Effector CD4-positive, alpha-beta T cell (primary cell): ENCODE measurements at places on chromosomes 4 and X.

- no peak for DNase-seq
Observed at GRCh38 chr4:14066979-14067378, 439.5 kb upstream of the BOD1L1 start.

DNA sequence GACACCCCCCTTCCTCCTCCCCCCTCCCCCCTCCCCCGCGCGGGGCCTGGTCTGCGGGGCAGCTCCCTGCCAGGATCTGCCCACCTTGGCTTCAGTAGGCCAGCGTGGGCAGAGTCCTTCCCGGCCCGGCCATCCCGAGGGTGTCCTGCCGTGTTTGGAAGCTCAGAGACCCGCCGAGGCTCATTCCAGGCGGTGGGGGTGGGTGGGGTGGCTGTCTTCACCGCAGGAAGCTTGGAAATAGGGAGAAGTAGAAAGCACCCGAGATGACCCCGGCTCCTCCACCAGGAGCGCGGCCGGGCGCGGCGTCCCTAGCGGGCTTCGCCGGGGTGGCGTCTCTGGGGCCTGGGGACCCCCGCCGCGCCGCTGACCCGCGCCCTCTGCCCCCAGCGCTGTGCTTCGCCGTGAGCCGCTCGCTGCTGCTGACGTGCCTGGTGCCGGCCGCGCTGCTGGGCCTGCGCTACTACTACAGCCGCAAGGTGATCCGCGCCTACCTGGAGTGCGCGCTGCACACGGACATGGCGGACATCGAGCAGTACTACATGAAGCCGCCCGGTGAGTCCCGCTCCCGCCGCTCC is 1.6 kb downstream of the NAT8L start:
- no peak for DNase-seq

GRCh38 chrX:19760345-19760744 is 127.1 kb downstream of the SH3KBP1 start:
- DNase-seq, result no peak

GRCh38 chrX:134469486-134469885 is 9.5 kb downstream of the HPRT1 start:
- DNase-seq, result no peak

DNA sequence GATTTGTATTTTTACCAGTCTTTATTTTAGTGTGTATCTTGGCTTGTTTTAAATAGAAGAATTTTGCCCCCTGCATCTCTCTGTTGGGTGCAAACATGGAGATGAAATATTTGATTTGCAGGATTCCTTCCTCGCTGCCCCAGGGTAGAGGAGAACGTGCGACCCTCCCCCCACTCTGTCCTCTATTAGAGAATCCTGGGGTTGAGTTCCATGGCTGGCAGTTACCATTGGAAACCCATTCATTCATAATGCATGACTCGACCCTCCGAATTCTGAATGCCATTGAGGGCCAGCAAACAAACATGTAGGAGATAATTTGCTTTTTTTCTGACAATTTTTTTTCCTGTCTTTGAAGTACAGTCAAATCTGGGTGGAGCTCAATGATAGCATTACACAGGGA is 53.7 kb downstream of the TRIM2 start:
- DNase-seq, result no peak

- DNase-seq, result no peak
Observed at GRCh38 chrX:10467793-10468192, 152.6 kb downstream of the MID1 start.

GRCh38 chrX:140724736-140725135 is 15.2 kb downstream of the LINC00632 start:
- no peak for DNase-seq

DNA sequence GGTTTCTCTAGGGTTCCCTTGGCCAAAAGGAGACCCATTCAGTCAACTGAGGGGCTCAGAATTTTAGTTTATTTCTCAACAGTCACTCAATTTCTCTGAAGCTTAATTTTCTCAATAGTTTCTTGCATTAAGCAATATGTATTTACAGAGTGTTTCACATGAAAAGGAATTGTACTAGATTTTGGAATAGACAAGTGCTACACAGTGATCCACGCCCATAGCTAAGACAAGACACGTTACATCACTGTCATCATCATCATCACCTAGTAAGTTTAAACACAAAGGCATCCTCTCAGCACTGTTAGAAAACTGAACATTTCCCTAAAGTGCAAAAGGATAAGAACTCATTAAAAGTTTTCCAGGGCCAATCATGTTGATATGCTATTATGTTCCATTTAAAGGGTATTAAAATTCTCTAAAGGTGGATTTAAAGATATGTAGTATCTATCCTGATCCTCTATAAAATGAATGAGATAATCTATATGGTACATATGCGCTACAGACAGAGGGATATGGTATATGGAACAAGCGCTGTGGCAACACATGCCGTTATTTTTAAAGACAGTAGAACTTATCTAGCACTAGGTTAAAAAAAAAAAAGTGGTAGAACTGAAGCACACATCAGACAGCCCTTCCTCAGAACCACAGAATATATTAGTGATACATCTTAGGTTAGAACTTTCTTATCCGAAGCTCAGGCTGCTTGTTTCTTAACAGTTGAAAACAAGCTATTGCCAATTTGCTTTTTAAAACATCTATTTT is 12.1 kb downstream of the PPA2 start:
- no peak for DNase-seq

GRCh38 chrX:40267334-40268187 is 169.8 kb upstream of the BCOR start:
- DNase-seq, result no peak

DNA sequence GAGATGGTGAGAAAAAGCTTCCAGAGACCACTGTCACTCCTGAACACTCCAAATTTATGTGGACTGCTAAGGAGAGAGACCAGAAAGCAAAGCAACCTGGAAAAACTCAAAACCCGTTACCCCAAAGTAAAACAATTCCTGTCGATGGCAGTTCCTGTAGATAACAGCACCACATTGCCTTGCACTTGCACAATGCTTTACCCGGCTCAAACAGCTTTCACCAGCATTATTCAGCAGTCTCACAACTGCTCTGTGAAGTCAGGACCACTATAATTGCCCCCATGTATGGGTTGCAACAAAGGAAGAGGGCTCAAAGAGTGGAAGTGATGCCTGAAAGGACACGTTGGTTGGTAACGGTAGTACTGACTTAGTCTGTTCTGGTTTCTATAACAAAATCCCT is 234.8 kb downstream of the BCOR start:
- no peak for DNase-seq

DNA sequence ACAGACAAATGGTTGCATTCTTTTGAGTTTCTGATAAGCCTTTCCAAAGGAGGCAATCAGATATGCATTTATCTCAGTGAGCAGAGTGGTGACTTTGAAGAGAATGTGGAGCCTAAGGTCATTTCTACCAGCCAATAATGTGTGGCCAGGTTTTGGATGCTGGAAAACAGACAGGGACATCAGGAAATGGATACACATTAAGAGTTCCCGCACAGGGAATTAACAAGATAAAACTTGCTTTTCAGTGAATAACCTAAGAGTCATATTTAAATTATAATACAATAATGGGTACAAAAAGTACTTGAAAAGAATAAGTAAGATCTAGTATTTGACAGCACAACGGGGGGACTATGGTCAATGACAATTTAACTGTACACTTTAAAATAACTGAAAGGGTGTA is 492.3 kb upstream of the FAM241A start:
- DNase-seq, result no peak

DNA sequence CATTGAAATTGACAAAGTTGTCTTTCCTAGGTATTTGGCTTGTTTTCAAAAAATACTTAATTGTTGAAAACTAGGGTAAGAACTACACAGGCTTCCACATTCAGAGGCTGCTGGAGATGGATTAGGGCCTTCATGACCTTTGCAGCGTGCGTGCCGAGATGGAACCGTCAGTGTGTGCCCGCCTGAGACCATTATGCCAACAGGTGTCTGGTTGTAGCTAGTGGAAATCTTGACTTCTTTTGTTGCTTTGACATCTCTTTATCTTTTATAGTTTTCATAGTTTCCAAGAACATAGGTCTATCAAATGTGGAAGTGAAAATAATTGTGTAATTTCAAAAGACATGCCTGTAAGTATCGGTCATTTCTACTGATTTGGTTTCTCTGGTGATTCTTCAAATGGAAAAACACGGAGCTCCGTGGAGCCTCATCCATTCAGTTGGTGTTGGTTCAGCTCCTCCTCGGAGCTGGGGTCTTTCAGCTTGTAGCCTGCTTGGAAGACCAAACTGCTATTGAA is 38.9 kb upstream of the CLCN4 start:
- no peak for DNase-seq

- DNase-seq, result no peak
Observed at GRCh38 chrX:153414856-153415510, 3.7 kb downstream of the ZFP92 start.

- no peak for DNase-seq
Observed at GRCh38 chrX:74280759-74281158, 23.2 kb upstream of the ZCCHC13 start.

DNA sequence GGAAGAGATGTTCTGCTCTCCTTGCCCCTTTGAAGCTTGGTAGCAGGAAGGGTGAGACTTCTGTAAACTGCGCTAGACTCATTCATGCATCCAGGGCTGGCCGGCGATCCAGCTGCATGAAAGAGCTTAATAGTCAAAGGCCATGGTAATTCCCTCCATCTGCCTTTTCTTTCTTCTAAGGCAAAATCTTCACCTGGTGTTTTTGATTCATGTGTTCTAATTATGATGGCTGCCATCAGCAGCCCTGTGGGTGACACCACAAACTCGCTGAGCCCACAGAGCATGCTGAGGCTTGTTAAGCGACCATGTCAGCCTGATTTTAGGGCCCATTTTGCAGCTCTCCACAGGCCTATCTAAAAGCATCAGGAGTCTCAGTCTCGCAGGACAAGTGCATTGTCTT is 450.1 kb upstream of the TENM3 start:
- DNase-seq, result no peak

DNA sequence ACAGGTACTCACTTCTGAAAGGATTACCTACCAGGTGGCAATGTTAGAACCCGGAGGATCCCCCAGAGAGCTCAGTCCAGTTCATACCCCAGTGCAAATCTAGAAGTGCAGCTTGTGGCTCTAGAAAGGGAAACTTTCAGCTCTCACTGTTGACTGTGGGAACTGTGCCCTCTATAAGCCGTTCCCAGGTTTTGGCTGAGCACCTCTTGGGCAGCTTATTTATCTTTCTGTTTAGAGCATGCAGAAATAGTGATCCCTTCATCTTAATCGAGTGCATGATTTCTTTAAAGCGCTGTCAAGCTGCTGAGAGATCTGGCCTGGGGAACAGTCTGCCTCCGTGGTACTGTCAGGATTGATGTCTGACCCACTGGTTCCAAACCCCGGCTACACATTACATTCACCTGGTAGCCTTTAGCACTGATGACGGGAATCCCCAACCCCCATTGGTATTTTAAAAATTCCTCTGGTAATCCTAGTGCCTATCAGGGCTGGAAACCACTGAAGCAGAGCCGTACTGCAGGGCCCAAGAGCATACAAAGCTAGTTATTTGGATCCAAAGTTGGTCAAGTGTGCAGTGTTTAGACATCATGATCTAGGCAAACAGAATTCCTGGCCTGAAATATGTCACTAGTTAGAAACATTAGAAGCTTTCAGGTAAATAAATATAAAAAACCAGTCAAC is 103.2 kb downstream of the KLHL8 start:
- no peak for DNase-seq

DNA sequence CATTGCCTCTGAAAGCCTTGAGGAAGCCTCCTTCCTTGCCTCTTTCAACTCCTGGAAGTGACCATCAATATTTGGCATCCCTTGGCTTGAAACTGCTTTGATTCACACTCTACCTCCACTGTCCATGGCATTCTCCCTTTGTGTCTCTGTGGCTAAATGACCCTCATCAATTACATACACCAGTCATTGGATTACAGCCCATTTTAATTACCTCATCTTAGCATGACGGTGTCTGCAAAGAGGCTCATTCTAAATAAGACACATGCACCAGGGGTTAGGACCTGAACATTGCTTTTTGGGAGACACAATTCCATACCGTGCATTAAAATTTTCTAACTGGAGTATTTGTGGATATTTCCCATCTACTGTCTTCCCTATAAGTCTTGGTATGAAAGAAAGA is 60.7 kb upstream of the FAM9A start:
- DNase-seq, result no peak

DNA sequence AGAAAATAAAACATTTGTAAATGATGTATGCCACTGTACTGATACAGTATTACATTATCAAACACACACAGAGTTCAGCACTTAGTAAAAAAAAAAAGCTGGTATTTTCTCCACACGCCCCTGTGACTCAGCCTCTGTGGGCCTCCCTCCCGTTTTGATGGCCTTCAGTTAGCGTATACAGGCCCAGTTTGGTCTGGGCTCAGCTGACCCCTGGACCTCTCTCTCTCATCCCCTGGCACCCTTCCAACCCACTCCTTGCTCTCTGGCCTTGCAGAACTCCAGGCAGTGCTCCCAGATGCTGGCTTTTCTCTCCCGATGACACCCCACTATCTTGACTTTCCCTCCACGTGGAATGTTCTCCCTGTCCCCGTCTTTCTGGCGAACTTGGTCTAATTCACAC is 89.0 kb upstream of the LIMCH1 start:
- DNase-seq, result no peak

- no peak for DNase-seq
Observed at GRCh38 chrX:6223516-6223915, 5.2 kb downstream of the NLGN4X start.

GRCh38 chr4:89558147-89558546 is 250.5 kb upstream of the GPRIN3 start:
- DNase-seq, result no peak

GRCh38 chr4:107935246-107935645 is 3.9 kb downstream of the CYP2U1 start:
- no peak for DNase-seq

DNA sequence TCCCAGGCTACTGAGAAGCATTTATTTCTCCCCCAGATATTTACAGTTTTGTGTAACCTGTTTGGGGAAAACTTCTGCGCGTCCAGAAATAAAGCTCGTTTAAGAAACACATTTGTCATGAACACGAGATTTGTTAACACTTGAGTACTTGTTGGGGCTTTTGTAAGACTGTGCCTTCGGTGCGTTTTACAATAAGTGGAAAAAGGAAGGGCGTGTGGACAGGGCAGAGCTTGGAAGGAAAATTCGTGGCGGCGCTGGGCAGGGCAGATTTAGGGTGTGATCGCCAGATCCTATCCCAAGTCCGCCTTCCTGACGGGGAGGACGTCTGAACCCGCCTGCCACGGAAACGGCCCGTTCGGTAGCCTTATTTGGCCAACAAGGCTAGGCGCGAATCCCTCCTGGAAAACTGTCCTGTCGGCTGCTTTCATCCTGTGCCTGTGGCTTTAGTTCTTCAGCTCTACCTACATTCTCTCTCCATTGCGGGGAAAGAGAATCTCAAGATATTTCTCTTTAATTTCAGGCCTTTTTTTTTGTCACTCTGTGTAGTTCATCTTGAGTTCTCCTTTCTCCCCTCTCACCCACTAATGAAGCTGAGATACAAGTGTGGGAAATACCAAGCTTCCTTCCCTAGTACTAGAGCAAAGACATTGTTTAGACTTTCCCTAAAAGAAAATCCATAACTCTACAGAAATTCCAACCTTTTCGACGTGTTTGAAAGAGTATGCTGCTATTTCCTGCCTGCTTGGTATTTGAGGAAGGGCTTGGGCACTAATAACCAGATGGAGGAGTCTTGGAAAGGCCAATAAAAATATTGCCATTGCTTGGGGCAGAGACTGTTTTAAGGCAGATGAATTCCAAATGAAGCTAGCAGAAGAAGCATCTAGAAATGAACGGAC is 982 bp downstream of the PDLIM5 start:
- DNase-seq, result no peak

- peak; percentile 97 for DNase-seq
Observed at GRCh38 chr4:39365830-39366771, at the start of gene RFC1. TSS of gene RFC1 (minus strand) at chr4:39366362. CDS start at chr4:39366241, 121 bp downstream.

- no peak for DNase-seq
Observed at GRCh38 chr4:55949482-55949802, 697 bp downstream of the CEP135 start.
